ENCODE measurements at places on chromosomes 3 and 15.

- no peak for DNase-seq
These were observed 159.8 kb downstream of the ADAMTSL3 start for GRCh38 chr15:83813682-83814081.

GRCh38 chr3:51673802-51674654 is 3.0 kb downstream of the TEX264 start:
- no peak for DNase-seq

DNA sequence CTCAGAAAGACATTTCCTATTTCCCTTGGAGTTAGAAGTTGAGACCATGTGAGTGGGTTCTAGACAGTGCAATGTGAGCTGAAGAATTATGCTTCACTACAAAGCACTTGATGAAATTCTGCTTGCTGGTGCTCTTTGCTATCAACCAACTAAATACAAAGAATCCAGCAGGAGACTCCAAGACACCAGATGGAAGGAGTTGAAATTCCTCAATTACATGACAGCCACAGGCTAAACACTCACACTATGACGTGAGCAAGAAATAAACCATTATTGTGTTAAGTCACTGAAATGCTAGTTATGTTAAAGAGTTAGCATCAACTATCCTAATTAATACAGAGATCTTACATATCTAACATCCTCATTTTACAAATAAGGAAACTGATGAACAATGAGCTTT is 8.2 kb upstream of the MAP4 start:
- DNase-seq = no peak

GRCh38 chr3:51057121-51057520 is 328.0 kb upstream of the MANF start:
- DNase-seq = no peak

GRCh38 chr3:55678546-55679216 is 191.6 kb upstream of the WNT5A start:
- no peak for DNase-seq

DNA sequence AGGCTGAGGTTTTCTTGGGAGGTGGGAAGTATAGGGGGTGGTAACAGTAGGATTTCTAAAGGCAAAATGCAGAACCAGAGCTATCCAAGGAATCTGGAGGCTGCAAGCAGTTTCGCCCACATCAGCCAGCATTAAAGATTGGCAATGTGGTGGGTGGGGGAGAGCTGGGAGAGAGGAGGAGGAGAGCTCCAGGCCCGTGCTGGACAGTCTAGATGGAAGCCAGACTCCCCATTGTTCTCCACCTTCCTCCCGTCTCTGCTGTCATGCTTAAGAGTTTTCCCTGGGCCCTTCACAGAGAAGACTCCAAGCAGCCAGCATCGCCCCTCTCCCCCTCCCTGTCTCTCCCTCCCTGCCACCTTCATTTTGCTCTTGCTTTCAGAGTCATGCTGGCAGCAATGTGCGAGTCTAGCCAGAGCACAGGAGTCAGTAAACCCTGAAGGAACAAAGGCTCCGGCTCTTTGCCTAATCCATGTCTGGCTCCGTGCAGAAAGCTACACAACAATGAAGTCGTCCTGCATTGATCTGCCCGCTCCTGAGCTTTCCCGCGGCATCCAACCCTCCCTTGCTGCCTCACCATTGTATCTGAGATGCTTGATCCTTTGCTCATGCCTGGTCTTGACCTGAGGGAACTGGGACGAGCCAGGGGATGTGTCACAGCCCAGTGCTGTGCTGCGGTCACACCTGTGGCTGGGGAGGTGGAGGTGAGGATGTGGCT is 282.9 kb downstream of the NTRK3 start:
- no peak for DNase-seq

DNA sequence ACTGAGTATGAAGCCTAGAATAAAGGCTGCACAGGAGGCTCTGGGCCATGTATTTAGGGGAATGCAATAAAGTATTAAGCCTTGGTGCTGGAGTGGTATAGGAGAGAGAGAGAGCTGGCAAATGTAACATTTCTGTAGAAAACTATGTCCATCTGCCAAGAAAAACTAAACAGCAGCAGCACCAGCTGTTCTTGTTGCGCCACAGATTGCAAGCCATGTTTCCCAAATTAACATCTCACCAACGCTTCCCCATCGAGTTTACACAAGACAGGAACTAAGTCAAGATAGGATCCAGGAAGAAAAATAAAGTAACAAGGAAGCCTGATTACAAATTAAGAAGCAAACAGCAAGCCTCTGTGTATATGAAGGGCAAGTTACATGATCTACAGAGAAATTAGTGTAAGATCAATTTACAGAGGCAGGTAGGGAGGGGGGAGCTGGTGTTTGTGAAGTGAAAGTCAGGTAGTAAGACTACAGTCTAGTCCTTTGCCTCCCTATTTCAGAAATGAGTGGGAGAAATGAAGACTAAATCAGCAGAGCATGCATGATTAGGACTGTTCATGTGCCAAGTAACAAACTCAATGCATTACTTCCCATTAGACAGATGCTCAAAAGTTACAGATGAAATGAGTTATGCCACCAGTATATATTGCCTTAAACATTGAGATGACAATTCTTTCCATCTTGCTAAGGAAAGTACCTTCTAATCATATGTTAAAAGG is 900.5 kb downstream of the EPHA3 start:
- no peak for DNase-seq

DNA sequence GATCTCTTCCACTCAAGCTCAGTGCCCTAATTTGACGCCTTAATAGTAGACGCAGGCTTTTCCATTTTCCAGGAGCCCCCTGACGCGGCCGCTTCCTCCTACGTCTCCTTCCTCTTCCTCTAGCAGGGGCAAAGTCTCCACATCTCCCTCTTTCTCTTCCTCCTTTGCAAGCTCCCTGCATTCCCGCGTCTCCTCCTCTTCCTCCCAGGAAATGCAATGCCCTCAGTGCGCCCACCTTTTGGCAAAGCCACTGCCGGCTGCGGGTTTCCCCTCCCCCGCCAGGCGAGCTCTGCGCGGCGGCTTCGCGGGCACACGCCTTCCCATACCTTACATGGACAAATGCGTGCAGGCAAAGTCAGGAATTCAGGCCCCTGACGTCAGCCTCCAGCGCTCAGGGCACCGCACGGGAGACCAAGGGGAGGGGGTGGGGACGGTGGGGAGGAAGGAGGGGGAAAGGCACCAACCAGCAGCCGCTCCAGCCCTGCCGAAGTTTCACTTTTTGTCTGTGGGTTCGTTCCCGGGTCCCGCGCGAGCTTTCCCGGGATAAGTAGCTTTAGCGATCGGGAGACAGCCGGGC is 432 bp upstream of the LPP start:
- DNase-seq = peak; percentile 22

DNA sequence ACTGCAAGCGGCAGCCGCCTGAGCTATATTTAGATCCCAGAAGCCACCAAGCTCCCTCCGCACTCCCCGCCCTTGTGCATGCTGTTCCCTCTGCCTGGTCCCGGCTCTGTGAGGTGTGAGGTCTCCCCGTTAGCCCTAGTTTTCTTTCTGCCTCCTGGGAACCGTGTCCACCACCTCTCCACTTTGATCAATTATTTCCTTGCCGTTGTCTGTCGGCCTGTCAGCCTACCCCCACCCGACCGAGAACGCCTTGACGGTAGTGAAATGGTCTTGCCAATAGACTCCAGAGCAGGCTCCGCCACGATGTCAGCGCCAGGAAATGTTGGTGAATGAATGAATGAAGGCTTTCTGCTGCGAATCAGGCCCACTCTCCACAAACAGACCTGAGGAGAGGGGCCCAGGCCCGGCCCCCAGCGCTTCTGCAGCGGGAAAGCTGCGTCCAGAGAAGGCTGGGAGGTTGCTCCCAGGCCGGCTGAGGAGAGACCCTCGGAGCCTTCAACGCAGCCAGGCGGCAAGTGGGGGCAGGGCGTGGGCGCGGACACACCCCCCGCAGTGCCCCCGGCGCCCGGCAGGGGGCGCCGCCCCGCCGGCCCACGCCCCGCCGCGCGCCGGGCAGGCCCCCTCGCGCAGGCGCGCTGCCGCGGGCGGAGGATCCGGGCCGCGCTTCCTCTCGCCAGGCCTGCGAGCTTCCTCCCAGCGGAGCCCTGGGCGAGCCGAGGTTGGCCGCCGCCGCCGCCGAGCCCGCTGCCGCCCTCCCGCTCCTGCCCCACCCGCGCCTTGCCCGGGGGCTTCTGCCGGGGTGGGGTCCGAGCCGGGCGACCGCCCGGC is at the start of gene CSK:
Gene CSK, plus strand, starts transcription at position 650 of the 828 bp plus-strand sequence. CDS start 16,218 bp downstream, outside the sequence.
- peak; percentile 64 for DNase-seq

- no peak for DNase-seq
These were observed 17.4 kb upstream of the SYNM start for GRCh38 chr15:99087405-99087943.

DNA sequence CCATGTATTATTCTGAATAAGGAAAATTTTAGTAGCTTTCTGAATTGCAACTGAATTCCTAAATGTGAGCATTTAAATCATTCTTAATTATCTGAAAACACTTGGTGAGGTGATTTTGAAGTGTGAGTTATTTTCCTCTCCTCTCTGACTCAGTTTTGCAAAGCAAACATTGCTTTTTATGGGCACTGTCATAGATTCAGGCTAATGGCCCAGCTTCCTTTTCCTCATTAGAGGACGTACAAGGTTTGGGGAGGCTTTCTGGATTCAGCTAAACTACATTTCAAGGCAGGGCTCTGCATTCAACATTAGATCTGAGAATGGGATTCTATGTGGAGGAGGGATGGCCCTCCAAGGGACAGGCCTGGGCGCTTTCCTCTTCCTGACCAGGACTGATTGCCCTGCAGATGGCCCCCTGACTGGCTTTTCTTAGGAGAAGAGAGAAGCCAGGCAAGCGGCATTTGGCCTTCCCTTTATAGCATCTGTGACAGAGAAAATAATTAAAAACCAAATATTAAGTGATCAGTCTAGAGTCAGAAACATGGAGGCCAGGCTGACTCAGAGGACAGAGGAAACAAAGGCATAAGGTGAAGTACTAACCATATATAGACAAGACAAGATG is 53.0 kb upstream of the STXBP5L start:
- DNase-seq = no peak

- DNase-seq = peak; percentile 44
These were observed 56.0 kb downstream of the SLC25A26 start for GRCh38 chr3:66276705-66277274.

- no peak for DNase-seq
These were observed 56.6 kb downstream of the BHLHE40 start for GRCh38 chr3:5035692-5036391.

- no peak for DNase-seq
These were observed 67.2 kb upstream of the TSPAN3 start for GRCh38 chr15:77138167-77138522.

- no peak for DNase-seq
These were observed 51.1 kb downstream of the IFT57 start for GRCh38 chr3:108171106-108171505.

DNA sequence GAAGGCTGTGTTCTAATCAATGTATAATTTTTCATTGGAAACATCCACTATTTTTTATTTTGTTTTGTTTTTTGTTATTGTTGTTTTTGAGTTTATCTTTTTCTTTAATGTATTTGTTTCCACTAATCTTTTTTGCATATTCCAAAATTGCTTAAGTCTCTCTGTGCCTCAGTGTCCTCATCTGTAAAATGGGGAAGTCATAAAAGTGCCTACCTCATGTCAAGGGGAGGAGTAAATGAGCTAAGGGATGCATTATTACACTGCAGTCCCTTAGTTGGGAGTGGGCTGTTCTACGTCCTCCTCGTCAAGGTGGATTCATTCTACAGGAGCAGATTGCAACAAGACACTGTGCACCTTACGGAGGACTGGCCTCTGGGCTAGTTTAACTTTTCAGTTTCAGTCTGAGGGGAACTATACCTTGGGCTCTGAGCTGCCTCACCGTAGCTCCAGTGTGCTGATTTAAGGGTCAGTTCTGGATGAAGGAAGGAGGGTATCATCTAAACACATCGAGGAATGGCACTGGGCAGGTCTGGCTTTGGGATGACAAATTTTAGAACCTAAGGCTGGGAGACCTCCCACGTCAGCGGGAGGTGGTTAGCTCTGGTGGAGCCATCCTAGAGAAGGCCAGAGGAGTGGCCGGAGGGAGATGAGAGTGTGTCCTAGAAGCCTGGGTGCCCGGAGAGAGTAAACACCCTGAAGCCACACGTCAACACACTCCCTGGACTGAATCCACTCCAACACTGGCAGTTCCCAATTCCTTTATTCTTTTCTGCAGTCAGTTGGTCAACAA is 5.1 kb upstream of the SRP14 start:
- no peak for DNase-seq

- DNase-seq = no peak
These were observed 2.1 kb upstream of the PAQR9 start for GRCh38 chr3:142965581-142965980.

DNA sequence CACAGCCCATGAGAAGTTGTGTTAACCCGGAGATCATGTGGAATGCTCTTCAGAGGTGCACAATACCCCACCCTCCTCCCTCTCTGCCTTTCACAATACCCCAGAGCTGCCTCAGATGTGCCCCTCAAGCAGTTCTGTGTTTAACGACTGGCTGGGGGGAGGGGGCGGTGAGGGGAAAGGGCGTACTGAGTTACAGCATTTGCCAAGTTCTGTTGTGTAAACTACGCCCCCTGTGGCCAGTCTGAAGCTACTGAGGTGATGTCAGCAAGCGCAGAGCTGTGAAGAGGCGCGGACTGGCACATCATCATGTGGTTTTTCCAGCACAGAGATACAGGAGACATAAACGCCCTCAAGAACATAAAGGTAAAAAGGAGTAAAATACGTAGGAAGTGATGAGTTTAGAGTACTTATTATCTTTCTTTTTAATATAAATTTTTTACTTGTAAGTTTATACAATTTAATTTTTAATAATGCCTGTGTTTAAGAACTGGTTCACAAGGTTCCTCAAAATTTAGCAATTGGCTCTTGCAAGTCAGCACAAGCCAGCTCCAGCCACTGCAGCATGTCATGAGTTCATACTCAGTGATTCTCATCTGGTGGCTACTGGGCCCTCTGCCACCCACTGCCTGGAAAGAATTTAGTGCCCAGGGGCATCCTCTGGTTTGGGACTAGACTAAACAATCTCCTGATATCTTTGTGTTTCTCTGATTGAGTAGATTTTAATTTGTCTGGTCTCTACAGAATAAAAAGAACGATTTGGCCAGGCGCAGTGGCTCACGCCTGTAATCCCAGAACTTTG is 1.7 kb downstream of the EPB42 start:
- DNase-seq = no peak
